ENCODE measurements at places on chromosomes 2 and 18.

- no peaks in the 10 kb centered on the region for H3K27me3 ChIP-seq
- H3K27ac ChIP-seq, result no peak overlapping the region
- H3K4me1 ChIP-seq, result no peaks in the 10 kb centered on the region
- no peak overlapping the region for H3K4me3 ChIP-seq
- no peak for DNase-seq
Observed at GRCh38 chr18:72419914-72420313, 124.2 kb downstream of the CBLN2 start.

- no peak overlapping the region for H3K27ac ChIP-seq
- no peaks in the 10 kb centered on the region for H3K36me3 ChIP-seq
- H3K27me3 ChIP-seq, result no peaks in the 10 kb centered on the region
- H3K4me3 ChIP-seq, result no peak overlapping the region
- H3K4me1 ChIP-seq, result no peaks in the 10 kb centered on the region
- no peak for DNase-seq
Observed at GRCh38 chr2:211416373-211416772, 860.0 kb downstream of the CPS1 start.

- no peak overlapping the region for H3K4me3 ChIP-seq
- no peak overlapping the region for H3K27ac ChIP-seq
- peaks cover 8% of the 10 kb centered on the region for H3K27me3 ChIP-seq
Observed at GRCh38 chr2:10467401-10467800, 19.3 kb upstream of the ODC1 start.

- no peak overlapping the region for H3K27ac ChIP-seq
- H3K4me3 ChIP-seq, result no peak overlapping the region
- DNase-seq, result no peak
- no peaks in the 10 kb centered on the region for H3K27me3 ChIP-seq
Observed at GRCh38 chr2:233531955-233532354, 34.6 kb downstream of the USP40 start.

GRCh38 chr2:203484266-203485112 lies 50.6 kb downstream of the RAPH1 start:
- H3K27me3 ChIP-seq, result no peaks in the 10 kb centered on the region
- H3K36me3 ChIP-seq, result peaks cover 20% of the 10 kb centered on the region
- H3K4me3 ChIP-seq, result no peak overlapping the region

GRCh38 chr2:215451012-215451756 lies 15.3 kb upstream of the FN1 start:
- no peak overlapping the region for H3K27ac ChIP-seq
- no peak overlapping the region for H3K4me3 ChIP-seq
- H3K27me3 ChIP-seq, result no peaks in the 10 kb centered on the region
- no peaks in the 10 kb centered on the region for H3K36me3 ChIP-seq
- no peak for DNase-seq

GRCh38 chr2:25851740-25852503 lies 26.4 kb downstream of the ASXL2 start:
- H3K4me3 ChIP-seq, result peak overlapping the region; percentile 55
- peak overlapping the region; percentile 75 for H3K27ac ChIP-seq
- H3K27me3 ChIP-seq, result no peaks in the 10 kb centered on the region
- peaks cover 14% of the 10 kb centered on the region for H3K4me1 ChIP-seq

- peaks cover 24% of the 10 kb centered on the region for H3K4me1 ChIP-seq
- DNase-seq, result no peak
- H3K27me3 ChIP-seq, result no peaks in the 10 kb centered on the region
- no peak overlapping the region for H3K4me3 ChIP-seq
- H3K36me3 ChIP-seq, result no peaks in the 10 kb centered on the region
- no peak overlapping the region for H3K27ac ChIP-seq
Observed at GRCh38 chr2:205077159-205077558, 531.9 kb downstream of the PARD3B start.

DNA sequence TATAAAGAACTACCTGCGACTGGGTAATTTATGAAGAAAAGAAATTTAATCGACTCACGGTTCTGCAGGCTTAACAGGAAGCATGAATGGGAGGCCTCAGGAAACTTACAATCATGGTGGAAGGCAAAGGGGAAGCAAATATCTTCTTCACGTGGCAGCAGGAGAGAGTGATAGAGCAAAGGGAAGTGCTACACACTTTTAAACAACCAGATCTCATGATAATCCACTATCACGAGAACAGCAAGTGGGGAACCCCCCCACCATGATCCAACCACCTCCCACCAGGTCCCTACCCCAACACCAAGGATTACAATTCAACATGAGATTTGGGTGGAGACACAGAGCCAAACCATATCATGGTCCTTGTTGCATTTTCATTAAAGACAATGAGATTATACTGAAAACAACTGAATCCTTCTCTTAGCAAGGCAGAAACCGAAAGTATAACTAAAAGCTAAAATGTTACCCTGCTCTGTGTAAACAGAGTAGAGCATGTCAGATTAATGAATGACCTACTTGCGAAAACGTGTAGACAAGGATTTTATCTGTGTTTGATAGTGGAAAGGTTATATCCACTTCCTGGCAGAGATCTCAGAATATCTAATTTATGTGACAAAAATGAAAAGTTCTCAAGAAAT lies 60.1 kb upstream of the RBBP8 start:
- H3K36me3 ChIP-seq, result no peaks in the 10 kb centered on the region
- DNase-seq, result no peak
- H3K27ac ChIP-seq, result no peak overlapping the region
- H3K4me1 ChIP-seq, result no peaks in the 10 kb centered on the region
- H3K4me3 ChIP-seq, result no peak overlapping the region
- H3K27me3 ChIP-seq, result peaks cover 6% of the 10 kb centered on the region

GRCh38 chr18:50694147-50694546 lies 125.7 kb downstream of the MRO start:
- DNase-seq, result no peak

DNA sequence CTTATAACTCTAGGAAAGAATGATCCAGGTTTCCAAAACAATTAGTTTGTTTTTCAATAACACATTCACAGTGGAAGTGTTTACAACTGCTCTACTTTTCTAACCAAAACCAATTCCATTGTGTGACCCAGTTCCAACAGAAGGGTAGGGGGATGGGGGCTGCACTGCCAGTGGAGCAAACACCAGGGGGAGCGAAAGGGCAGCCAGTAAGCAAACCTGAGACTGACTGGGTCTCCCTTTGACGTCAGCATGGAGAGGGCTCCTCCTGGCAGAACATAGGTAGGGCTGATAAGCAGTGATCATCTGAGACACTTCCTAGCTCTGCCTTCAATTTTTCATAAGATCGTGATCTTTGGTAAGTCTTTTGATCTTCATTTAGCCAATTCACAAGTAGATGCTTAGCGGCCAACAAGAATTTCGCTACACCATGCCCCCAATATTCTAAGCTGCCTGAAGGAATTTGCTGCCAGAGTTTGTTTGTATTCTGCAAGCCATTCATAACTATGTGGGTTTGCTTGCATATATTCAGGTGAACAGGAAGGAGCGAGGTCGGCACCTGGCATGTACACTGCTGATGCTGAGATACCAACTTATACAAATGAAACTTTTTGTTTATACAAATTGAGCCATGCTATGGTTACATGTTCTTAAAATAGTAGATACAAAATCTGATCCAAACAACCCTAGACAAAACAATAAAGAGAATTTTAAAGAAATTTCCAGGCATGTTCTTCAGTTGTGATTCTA lies 45.9 kb downstream of the ST6GAL2 start:
- peaks cover 17% of the 10 kb centered on the region for H3K36me3 ChIP-seq
- no peak overlapping the region for H3K27ac ChIP-seq
- no peaks in the 10 kb centered on the region for H3K27me3 ChIP-seq
- no peak for DNase-seq
- peaks cover 30% of the 10 kb centered on the region for H3K4me1 ChIP-seq
- H3K4me3 ChIP-seq, result no peak overlapping the region

DNA sequence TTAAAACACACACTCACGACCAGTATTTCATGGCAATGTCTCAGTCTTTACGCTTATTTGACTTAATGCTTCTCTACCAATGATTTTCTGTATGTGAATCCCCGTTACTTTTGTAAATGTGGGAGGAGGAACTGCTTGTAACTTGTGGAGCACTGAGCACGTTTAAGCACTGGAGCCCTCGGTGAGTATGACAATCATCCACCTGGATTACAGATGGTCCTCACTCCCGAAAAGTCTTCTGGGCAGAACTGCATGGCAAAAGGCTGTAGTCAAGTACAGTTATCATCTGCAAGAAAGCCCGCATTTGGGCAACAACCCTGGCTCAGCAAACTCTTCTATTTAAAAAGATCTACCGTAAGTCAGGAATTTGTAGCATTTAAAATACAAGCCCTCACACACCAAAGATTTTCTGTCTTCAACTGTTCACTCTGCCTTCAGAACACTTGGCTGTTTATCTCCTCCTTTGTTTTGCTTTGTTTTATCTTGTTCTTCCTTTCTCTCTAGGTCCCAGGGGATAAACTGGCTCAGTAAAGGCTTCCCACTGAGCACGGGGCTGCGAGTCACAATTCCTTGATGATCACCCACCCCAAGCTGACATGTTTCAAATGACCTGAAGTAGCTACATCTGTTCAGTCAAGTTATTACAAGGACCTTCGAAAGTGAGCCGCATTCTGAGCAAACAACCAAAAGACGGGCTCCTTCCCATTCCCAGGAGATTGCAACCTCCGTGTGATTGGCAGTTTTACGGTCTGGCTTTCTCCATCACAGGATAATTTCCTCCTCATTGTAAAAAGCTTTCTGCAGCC lies 102.2 kb downstream of the DLGAP1 start:
- no peak overlapping the region for H3K4me3 ChIP-seq
- H3K36me3 ChIP-seq, result no peaks in the 10 kb centered on the region
- H3K4me1 ChIP-seq, result no peaks in the 10 kb centered on the region
- DNase-seq, result no peak

GRCh38 chr2:201246280-201246679 lies 14.1 kb upstream of the CASP8 start:
- H3K27ac ChIP-seq, result no peak overlapping the region
- no peaks in the 10 kb centered on the region for H3K27me3 ChIP-seq
- H3K4me3 ChIP-seq, result no peak overlapping the region
- no peak for DNase-seq
- no peaks in the 10 kb centered on the region for H3K4me1 ChIP-seq

Measured in osteocyte (in vitro differentiated cells).